LNCaP clone FGC (cell line): ENCODE measurements at places on chromosomes 11 and 22.

GRCh38 chr22:47395481-47395880, 633.0 kb downstream of the TBC1D22A start:
- DNase-seq = no peak

- no peak for DNase-seq
Observed at GRCh38 chr22:19719488-19720021, 3.8 kb upstream of the GP1BB start.

DNA sequence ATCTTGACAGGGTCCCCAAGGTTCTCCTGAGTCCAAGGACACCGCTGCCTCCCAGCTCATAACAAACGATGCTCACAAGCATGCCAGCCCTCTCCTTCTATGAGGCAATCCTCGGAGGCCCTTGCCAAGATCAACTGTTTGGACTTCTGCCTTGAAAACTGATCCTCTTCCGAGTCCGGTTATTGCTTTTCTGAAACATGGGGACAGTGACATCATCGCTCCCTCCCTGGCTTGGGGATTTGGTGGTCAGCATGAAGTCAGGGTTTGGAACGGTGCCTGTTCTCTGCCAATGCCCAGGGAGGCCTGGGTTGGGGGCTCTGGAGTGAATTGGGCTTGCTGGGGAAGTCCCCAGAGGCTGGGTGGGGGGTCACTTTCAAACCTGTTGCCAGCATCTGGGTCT, 149.3 kb downstream of the FBXO7 start:
- peak; percentile 28 for DNase-seq

DNA sequence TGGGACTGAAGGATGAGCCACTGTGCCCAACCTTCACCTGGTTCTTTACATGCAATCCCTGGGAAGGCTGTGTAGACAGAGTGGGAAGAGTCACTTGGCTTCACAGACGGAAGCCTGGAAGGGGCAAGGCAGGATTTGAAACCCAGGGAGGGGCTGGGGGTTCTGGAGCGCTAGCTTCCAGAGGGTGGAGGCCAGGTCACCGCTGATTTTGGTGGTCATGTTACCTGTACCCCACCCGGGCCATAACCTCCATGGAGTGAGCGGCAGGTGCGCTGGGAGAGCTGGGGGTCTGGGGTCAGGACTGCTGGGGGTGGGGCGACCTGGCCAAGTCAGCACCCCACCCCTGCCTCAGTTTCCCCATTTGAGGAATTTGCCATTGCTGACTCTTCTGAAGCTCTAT, 38.3 kb downstream of the PDGFB start:
- no peak for DNase-seq

GRCh38 chr11:123611698-123612097, 42.7 kb downstream of the SCN3B start:
- no peak for DNase-seq

GRCh38 chr11:116406042-116406441, 366.7 kb downstream of the BUD13 start:
- DNase-seq = no peak

DNA sequence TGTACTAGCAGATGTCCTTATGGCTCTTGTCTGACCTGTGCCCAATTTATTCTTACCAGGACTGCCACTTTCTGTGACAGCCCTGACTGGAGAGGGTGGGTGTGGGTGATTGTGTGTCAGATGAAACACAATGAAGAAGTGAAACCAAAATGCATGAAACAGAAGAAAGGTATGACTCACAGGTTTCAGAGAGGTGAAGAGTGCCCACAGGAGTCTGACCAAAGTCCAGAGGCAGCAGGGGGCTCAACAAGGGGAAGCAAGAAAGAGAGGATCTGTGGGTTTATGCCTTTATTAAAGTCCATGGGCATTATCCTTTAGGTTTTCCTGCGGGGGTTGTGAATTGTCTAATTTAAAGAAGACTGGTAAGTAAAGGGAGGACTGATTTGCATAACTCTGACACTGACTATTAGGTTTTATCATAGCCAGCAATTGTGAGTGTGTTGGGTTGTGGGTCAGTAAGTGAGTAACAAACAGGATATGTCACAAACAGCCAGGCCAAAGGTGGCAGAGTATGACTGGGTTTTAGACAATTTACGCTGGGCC, 3.9 kb upstream of the OR4C6 start:
- DNase-seq = no peak

GRCh38 chr11:73325036-73325981, 17.2 kb downstream of the ARHGEF17 start:
- DNase-seq = no peak

DNA sequence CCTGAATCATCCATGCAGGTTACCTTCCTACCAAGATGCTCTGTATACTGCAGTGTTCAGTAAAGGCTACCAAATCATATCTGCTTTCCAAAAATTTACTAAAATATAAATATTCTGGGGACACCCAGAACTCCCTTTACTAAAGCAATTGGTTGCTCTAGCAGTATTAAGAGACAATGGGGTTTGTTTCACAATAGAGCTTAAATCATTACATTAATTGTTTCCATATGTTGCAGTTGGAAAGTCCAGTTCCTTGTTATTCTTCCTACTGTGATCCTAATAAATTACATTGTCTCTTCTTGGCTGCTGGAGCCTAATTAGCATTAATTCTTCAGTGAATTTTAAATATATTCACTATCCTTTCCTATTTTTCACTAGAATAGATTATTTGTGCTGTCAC, 316.0 kb upstream of the MTNR1B start:
- no peak for DNase-seq

- DNase-seq = no peak
Observed at GRCh38 chr11:10611979-10612862, 43.8 kb upstream of the LYVE1 start.

DNA sequence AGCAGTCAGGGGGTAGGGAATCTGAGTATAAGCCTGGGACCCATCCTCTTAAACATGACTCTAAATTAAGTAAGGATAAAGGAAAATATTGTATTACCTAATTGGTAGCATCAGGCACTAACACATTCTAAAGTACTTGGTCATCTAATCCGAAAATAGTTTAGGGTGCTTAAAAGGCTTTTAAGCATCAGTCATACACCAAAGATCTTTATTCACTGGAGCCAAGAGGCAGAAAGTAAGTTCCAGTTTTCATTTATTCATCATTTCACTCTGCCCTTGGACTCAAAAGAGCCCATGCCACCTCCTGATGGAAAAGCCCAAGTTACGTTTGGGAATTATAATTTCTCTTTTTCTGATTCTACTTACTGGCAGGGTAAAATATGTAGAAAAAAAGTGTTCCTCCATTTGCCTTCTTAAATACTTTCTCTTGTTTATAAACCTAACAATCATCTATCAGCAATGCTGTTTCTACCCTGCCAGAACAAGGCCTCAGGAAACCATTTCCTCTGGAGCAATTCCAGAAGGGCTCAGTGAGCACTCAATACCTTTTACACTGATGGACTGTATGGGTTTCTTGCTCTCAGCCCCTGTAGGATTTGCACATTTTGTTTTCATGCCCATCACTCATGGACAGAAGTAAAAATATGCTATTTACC, 120.1 kb upstream of the SLC5A12 start:
- no peak for DNase-seq

- DNase-seq = no peak
Observed at GRCh38 chr11:76288166-76288980, 82.1 kb upstream of the WNT11 start.

DNA sequence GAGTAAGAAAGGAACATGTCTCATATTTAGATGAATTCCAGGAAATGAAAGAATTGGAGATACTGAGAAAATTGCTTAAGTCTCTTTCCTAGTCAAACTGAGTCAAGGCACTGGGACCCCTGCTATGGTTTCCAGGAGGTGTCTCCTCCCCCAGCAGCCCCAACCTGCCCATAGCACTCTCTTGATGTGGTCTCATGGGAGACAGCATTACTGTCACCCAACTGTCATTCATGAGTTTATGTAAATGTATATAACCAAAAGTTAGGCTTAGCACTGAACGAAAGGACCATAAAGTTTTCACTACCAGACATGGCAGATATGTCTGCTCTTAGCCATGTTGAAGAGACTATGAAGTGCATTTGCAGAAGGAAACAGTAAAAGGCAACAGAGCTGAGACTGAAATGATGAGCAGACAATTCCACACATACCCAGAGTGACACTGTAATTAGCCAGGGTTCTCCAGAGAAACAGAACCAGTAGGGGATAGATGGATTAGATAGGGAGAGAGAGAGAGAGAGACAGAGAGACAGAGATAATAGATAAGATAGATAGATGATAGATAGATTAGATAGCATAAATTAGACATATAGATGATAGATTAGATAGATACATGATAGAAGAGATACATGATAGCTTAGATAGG, 328.1 kb downstream of the BRD1 start:
- no peak for DNase-seq

DNA sequence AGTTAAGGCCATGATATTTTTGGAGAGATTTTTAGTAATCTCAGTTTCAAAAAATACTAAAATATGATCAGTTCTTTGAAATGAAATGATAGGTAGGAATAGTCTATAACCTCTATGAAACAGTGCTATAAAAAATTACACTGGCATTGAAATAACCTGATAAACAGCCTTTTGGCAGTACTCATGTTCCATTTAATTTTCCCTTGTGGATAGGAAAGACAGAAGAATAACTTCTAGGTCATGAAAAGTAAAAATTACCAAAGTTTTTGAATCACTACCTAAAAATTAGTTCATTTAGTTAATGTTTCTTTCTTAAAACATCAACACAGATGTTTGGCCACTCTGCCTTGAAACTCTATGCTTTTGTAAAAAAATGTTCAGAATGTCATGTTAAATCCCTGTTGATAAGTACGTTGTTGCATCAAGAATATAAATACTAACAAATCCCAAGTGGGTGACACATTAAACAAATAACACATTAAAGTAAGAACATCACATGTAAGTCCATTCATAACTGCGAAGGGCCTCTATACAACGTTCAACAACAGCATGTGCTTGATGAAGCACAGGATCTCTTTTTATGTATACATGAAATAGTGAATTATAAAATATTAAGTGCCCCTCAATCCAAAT, 290.2 kb downstream of the SWAP70 start:
- DNase-seq = no peak

DNA sequence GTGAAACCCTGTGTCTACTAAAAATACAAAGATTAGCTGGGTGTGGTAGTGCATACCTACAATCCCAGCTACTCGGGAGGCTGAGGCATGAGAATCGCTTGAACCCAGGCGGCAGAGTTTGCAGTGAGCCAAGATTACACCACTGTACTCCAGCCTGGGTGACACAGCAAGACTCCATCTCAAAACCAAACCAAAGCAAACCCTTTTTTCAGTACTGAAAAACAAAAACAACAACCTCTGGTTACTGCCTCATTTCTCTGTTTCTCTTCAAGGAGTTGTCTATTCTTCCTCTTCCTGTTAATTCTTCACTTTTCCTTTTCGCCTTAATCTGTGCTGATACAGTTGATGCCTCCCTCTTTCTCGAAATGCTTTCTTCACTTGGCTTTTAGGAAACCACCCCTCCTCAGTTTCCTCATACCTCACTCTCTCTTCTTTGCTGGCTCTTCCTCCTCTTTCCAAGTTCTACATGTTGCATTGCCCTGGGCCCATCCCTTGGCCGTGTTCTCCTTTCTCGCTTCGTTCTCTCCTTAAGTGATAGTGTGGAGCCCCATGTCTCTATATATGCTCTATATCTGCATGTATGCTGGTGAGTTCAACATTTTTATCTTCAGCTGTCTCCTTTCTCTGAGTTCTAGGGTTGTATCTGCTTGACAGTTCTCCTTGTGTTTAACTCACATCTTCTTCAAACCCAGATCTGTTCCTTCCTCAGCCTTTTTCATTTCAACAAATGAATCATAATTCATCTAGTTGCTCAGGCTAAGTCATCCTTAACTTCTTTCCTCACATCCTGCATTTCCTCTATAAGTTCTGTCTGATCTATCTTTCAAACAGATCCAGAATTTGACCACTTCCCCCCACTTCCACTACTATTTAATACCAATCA, 37.1 kb downstream of the NUCB2 start:
- no peak for DNase-seq

GRCh38 chr22:48097723-48098122, 1335.3 kb downstream of the TBC1D22A start:
- no peak for DNase-seq

DNA sequence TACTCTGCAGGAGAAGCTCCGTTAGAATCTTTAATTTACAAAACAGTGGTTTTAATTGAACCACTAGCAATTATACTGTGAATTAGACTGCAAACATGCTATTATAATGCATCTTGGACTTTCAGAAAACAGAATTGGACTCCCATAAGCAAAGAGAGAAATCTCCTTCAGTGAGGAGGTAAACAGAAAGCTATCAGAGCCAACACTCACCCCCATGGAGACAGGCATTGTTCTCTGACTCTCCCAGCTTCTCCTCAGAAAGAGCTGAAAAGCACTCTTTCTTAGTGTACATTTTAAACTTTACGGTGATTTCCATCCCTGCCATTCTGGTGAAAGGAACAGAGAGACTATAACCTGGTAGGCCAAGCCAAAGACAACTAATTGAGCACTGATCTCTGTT, 176.9 kb downstream of the GRIA4 start:
- DNase-seq = no peak

GRCh38 chr22:49961601-49962011, 1.0 kb downstream of the PIM3 start:
- no peak for DNase-seq

DNA sequence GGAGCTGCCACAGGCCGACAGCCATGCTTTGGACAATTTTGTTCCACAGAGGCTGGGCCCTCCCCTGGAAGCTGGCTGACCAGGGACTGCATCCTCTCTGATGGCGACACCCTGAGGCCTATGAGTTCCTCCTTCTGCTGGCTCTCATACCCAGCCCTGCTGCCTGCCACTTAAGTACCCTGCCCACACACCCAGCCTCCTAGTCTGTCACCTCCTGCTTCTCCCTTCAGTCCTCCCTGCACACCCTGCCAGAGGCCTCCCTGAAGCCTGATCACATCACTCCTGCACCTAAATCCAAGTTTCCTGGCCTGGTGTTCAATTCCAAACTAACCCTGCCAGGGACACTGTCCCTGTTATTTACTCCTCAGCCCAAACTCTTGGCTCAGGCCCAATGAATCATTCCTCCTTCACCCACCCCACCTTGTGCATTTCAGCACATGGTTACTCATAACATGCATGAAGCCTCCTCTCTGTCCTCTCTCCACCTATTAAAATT, 136.7 kb upstream of the NECTIN1 start:
- DNase-seq = no peak

DNA sequence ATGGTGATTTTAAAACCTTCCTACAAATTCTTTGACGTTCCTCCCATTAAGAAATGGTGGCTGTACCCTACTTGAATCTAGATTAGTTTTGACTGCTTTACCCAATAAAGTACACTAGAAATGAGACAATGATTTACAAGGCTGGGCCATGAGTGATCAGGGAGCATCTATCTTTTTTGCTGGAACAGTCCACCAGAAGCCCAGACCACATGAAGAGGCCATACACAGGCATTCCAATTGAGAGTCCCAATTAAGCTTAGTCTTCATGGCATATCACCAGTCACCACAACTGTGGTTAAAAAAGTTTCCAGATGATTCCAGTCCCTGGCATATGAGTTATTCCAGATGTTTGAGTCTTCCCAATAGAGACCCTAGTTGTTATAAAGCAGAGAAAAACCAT, 39.5 kb downstream of the FAM76B start:
- DNase-seq = no peak

GRCh38 chr11:108394744-108395284, 72.5 kb downstream of the C11orf65 start:
- DNase-seq = no peak

- DNase-seq = no peak
Observed at GRCh38 chr22:19958083-19959042, 16.7 kb upstream of the TXNRD2 start.

- DNase-seq = peak; percentile 62
Observed at GRCh38 chr11:75718419-75719339, 1.0 kb downstream of the MOGAT2 start.

- no peak for DNase-seq
Observed at GRCh38 chr11:128551058-128551457, 36.3 kb downstream of the ETS1 start.
